ENCODE measurements at places on chromosomes 5 and 9.
A peak's percentile ranks its signal among the peaks of the same experiment; 100 is the strongest.

- DNase-seq, result no peak
Measured at GRCh38 chr5:156699147-156699546, 150.9 kb upstream of the PPP1R2B start.

DNA sequence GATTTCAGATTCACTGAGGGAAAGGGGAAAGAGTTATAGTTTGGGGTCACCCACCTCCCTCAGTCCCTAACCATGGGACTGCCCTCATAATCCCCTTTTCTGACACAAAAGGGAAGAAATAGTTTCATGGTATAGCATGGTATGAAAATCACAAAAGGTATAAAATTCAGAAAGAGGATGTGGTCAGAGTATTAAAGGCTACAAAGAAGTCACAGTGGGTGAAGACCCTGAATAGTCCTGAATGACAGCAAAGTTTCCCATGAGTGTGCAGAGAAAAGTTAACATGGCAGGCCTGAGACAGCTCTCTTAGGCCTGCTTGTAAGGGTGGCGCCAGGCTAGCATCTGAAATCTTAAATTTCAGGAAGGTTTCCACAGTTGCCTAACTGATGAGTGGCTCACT is 290.6 kb upstream of the ZNF608 start:
- DNase-seq, result no peak

DNA sequence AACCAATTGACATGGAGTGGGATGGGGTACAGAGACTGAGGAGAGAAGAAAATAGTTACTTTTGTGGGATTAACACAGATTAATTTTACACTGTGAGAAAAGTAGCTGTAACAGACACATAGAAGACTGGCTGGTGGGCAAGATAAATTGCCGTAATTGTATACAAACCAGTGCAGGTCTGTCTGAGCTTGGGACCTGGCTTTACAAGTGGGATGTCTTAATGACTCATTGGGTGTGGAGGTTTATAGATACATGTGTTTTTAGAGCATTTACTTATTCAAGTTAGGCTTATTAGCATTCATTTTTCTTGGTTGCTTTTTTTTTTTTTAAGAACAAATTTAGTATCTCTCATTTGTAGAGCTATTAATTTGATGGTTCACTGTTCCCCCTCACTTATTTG is 37.5 kb downstream of the SLC44A1 start:
- DNase-seq, result no peak

GRCh38 chr9:115923903-115924668 is 229.5 kb upstream of the PAPPA start:
- peak; percentile 73 for DNase-seq

DNA sequence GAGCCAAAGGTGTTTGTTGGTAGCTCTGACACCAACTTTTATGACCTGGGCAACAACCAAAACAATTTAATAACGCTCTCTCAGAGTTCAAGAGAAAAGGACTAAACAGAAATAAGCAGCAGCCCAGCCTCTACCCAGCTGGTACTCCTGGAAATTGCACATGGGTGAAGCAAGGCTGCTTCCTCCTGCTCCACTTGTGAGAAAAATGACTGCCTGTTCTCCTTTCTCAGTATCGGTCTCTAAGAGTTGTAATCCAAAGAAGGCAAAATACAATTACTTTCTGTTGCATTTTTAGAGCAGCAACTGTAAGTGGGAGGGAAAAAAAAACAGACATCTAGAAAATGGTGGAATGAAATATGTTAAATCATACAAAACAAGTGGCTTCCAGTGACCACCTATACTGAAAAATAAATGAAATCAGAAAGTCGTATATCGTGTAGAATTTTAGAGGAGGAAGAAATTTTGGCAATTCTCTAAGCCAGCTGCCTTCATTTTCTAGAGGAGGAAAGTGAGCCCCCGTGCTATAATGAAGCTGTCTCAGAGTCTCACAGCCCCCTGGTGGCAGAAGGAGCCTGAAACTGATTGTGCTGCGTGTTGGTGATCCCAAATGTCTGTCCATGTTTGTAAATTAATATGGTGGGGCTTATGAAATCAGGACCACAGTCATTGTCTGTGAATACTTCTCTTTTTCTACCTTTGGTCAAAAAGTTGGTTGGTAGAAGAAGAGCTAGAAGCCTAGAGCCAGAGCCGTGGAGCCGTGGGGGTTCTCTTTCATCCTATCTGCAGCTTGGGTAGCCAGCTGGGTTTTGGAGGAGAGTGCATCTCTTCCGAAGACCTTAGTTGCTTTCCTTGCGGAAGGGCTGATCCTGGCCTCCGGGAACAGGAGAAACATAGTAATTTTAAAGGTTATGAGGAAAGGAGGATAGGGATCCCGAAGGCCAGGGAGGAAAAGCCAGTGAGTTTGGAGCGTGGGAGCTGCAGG is 139.9 kb downstream of the PIP5K1B start:
- DNase-seq, result peak; percentile 33

DNA sequence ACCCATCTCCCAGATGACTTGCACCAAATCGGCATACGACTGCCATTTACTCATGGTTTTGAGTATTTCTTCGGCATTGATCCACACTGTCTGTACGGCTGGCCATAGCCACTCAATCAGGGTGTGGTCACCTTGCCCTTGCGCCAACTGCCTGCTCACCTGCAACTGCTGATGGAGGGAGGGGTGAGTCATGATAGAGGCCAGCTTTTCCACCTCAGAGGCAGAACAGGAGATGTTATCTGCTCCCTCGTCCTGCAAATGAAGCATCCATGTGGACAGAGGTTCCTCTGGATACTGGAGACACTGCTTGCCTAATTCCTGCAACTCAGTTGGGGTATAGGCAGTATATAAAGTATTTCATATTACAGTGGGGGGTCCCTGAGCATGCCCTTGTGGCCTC is 85.6 kb upstream of the ATP10B start:
- no peak for DNase-seq

- DNase-seq, result no peak
Measured at GRCh38 chr9:38000332-38000731, 68.7 kb downstream of the SHB start.

GRCh38 chr5:154221371-154221896 is 30.9 kb downstream of the GALNT10 start:
- peak; percentile 48 for DNase-seq

DNA sequence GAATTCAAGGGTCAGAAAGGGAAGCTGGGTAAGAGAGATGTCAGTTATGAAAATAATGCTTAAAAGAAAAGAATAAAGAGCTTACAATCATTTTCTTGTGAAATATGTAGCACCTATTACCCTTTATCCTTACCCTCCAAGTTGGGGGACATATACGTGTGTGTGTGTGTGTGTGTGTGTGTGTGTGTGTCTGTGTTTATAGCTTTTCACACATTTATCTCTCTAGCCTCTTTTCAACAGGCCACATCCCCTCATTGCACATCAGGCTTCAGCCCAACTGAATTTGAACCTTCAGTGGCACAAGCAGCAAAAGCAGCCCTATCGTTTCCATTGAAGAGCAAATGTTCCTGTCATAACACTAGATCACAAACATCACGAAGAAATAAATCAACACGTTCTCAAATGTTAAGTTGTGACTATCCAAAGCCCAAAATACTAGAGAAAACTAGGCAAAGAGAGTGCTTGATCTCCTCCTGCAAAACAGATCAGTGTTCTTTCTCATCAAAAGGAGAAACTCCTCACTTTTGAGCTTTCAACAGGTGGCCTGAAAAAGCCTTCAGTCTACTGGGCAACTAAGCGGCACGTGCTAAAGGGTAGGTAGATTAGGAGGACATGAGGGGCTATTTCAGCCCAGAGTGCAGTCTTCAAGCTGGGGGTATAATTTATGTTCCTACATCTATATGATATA is 416.4 kb downstream of the EFNA5 start:
- no peak for DNase-seq

GRCh38 chr9:33453999-33454660 is 6.7 kb upstream of the AQP3 start:
- no peak for DNase-seq

- DNase-seq, result no peak
Measured at GRCh38 chr9:112140936-112141335, 34.2 kb downstream of the SUSD1 start.

- DNase-seq, result no peak
Measured at GRCh38 chr9:89745601-89746376, 141.0 kb downstream of the GADD45G start.

DNA sequence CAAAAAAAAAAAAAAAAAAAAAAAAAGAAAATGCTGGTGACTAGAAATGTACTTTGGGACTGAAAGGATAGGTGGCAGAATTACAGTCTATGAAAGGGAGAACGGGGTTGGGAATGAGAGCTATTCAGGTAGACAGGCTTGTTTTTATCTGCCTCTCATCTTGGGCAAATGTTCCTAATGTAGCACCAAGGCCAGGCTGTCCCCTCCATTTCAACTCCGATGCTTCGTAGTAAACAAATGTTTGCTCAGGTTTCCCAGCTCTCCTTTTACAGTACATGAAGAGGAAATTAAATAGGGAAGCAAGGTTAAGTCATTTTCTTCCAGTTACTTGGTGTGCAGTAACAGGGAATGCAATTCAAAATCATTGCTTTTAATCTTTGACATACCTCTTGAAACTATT is 4.4 kb upstream of the BASP1 start:
- no peak for DNase-seq

GRCh38 chr5:4309026-4309425 is 713.4 kb downstream of the IRX1 start:
- no peak for DNase-seq

DNA sequence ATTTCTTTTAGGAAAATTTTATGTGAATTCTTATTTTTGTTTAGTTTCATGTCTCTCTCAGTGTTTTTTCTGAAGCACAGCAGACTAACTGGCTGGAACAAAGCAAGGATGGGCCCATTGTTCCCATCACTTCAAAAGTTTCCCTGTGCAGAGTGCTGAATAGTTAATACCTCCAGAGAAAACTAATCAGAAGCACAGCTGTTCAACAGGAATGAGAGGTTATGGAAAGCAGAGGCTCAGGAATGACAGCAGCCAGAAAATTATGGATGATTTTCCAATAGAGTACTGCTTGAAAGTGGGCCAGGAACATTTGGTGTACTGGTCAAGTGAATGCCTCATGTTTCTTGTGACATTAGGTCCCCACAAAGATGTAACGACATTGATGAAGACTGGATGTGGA is 173.0 kb upstream of the TARS1 start:
- no peak for DNase-seq

- DNase-seq, result no peak
Measured at GRCh38 chr5:86879086-86879485, 261.3 kb downstream of the COX7C start.

DNA sequence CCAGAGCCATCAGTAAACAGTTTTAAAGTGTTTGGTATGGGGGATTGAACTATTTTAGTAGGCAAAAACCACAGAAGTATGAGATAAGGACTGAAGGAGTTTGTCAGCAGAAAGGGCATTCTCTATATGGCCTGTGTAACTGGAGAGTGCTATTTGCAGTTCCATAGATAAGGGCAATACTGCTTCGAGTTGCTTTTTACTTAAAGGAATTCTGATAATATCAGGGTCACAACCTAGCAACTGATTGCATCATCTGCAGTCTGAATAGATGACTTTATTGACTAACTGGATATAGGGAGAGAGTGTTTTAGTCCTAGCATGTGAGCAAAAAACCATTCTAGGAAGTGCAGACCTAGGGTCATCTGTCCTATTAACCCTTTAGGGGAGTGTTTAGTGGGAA is 645.2 kb upstream of the PTPRD start:
- DNase-seq, result no peak

DNA sequence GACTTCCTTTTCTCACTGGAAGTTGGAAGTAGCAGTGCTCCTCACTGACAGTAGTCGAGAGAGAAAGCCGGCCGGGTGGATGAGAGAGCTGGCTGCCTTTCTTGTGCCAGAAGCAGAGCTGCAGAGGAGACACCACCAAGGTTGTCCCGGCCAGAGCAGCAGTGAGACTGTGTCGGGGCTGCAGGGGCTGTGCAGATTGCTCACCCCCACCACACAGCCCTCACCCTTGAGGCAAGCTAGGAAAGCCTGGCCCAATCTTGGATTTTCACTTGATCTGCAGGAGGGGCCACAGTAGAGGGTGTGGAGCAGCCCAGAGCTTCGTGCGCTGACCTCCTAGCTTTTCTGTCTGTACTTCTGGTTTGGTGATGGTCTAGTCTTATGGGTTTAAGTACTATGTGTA is 9.1 kb downstream of the OSMR start:
- DNase-seq, result no peak

GRCh38 chr5:121969660-121970295 is 8.0 kb downstream of the SRFBP1 start:
- no peak for DNase-seq

DNA sequence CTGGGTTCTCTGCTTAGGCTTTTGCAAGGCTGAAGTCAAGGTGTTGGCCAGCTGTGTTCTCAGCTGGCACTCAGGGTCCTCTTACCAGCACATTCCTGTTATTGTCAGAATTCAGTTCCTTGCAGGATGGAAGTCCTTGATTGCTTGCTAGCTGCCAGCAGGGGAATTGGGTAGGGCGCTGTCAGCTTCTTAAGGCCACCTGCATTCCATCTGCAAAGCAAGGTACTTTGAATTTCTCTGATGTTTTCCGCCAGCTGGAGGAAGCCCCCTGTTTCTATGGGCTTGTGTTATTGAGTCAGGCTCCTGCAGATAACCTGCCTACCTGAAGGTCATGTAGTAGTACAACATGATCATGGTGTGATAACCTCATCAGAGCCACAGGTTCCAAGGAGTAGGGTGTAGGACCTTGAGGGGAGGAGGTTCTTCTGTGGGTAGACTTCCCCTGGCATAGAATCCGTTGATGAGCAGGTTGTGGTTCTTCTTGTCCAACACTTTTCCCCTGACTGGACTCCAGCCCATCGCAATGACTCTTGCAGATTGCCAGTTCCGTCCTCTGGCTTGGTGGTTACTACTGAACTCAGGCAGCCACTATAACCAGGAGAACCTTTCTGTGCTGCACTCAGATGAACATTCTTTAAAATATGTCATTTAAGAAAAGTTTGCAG is 6.8 kb downstream of the TENT4A start:
- no peak for DNase-seq

DNA sequence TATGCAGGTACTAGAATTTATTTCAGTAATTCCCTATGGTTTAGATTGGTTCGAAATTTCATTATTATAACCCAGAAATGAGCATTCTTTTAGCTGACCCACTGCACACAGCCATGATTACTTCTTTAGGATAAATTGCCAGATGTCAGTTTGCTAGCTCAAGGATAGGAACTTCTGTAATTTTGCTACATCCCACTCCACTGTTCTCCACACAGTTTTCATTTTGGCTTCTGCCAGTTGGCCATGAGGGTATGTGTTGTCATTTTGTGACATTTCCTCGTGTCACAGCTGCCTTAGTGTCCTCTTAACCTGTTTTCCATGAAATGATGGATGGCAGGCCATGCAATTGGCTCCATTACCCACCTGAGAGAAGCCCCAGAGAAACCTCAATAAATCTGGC is 16.2 kb upstream of the LCP2 start:
- DNase-seq, result no peak

DNA sequence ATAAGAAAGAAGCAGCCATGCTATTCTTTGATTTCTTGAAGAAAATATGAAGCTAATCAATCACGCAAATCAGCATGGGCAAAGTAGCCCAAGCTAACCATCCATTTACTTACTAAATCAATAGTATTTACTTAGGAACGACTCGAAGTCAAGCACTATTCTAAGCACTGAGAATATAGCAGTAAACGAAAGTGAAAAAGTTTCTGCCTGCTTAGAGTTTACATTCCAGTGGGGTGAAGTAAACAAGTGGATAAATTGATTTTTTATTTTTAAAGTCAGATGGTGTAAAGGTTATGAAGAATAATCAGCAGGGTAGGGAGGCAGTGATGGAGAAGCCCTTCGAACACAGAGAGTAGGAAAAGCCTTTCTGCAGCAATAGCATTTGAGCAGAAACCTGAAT is 5.5 kb downstream of the TSTD2 start:
- DNase-seq, result peak; percentile 35

Measured in AG08396 (cell line).